ENCODE measurements at places on chromosomes 1 and 21.

DNA sequence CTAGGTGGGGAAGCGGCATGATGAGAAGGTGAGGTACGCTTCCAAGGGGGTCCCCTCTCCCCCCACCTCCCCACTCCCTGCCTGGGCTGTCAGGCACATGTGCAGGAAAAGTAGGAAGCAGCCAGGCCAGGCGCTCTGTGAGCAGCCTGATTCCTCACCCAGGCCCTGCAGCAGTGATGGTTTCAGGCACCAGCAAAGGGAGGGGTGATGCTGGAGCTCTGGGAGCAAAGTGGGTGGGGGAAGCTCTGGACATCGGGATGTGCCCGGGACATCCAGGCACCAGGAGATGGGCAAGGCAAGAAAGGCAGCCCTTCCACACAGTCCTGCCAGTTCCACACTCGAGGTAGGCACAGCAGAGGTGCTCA lies 106.1 kb downstream of the CRYAA start:
- DNase-seq = no peak

DNA sequence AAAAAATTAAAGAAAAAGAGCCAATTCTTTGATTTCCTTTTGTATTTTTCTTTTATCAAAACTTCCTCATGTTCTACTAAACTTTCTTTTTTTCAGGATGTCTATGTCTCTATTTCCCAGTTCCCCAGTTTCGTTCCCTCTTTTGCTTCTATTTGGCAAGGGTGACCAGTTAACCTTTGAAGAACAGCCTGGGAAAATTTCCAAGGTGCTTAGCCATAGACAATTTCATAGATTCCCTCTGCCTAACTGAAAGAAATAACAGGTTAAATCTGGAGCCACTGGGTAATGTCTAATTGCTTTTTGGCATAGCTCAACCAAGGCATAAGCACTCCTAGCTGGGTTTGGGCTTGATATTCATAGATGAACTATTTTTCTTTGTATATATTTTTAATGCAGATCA lies 272.3 kb downstream of the ADGRL2 start:
- DNase-seq = no peak

- DNase-seq = no peak
Observed at GRCh38 chr1:183515002-183515689, 42.8 kb downstream of the SMG7 start.

GRCh38 chr1:117215019-117215418 lies 4.3 kb upstream of the VTCN1 start:
- DNase-seq = no peak

- no peak for DNase-seq
Observed at GRCh38 chr1:6969106-6969505, 183.9 kb downstream of the CAMTA1 start.

GRCh38 chr1:55015123-55015522 lies 16.4 kb downstream of the BSND start:
- DNase-seq = no peak

DNA sequence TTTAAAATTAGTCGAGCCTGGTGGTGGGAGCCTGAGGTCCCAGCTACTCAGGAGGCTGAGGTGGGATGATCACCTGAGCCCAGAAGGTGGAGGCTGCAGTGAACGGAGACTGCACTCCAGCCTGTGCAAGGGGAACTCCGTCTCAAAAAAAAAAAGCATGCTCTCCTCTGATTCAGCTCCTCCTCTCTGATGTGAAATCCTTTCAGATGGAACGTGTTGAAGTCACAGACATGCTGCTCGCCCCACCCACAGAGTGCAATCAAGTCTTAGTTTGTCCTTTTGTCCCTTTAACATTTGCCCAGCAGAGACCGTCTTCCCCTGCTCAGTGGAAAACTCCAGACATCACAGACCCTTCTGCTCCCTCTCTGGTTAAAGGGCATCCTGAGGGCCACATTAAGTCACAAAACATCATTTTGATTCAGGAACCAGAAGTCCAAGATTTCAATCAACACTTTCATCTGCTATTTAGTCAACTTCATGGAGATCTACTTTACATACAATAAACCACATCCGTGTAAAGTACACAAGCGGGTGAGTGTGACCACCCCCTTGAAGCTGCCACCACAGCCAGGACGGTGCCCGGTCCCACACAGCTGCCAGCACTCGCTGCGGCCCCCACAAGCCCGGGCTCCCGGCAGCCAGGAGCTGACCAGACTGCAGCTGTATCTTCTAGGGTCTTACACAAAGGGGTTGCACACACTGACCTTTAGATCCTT lies 18.9 kb upstream of the RNF223 start:
- no peak for DNase-seq

GRCh38 chr1:93344886-93345632 lies 648 bp upstream of the DR1 start:
- DNase-seq = no peak

DNA sequence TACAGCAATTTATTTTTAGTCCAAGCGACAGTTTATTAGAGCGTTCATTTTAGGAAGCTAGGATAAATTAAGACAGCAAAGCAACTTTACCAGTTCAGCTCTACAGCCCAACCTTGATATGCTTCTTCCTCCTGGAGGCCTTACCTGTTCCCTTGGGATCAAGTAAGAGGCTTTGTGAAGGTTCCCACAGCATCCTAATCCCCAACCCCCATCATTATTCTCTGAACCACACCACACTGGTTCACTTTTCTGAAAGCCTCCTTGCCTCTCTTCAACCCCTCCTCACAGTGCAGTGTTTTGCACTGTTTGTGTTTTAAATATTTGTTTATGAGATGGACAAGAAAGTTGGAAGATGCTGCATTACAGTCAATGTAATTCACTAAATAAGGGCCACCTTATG lies 126.3 kb upstream of the CXADR start:
- DNase-seq = peak; percentile 25

DNA sequence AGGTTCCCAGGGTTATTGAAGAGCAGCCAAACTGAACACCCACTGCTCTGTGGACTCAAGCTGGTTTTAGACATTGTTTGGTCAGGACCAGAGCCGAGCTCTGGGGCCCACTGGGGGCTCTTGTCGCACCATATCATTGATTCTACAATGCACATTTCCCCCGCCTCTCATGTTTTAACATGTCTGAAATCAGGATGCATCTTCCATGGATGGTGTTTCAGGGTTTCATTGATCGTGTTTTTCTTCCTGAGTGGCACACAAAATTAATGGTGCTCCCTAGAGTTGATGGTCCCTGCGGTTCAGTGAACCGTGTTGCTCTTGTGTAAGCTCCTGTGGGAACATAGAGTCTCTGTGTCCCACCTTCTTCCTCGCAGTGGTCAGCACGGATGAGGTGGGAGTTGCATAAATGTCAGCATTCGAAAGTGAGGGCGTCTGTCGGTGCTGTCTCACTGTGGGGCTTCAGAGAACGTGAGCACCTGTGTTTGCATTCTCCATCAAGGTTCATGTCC lies 38.3 kb downstream of the GALNT2 start:
- DNase-seq = no peak

- DNase-seq = no peak
Observed at GRCh38 chr1:22290157-22290556, 147.3 kb upstream of the WNT4 start.

DNA sequence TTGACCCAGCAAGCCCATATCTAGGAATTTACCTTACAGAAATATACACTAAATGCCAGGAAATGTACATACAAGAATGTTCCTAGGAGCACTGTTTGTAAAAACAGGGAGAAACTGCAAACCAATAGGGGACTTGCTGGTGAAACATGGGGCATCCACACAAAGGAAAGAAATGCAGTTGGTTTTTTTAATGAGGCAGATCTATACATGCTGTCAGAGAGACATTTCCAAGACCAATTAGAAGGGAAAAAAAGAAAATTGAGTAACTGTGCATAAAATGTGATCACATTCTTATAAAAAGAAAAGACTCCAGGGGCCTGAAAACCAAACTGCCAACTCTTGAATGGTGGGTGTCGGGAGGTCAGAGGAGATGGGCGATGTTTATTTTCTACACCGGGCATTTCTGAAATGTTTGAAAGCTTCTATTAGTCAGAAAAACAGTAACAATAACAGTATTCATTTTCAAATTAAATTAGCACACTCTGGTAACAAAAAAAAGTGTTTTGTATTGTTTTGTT lies 56.6 kb downstream of the MATN1 start:
- DNase-seq = no peak

DNA sequence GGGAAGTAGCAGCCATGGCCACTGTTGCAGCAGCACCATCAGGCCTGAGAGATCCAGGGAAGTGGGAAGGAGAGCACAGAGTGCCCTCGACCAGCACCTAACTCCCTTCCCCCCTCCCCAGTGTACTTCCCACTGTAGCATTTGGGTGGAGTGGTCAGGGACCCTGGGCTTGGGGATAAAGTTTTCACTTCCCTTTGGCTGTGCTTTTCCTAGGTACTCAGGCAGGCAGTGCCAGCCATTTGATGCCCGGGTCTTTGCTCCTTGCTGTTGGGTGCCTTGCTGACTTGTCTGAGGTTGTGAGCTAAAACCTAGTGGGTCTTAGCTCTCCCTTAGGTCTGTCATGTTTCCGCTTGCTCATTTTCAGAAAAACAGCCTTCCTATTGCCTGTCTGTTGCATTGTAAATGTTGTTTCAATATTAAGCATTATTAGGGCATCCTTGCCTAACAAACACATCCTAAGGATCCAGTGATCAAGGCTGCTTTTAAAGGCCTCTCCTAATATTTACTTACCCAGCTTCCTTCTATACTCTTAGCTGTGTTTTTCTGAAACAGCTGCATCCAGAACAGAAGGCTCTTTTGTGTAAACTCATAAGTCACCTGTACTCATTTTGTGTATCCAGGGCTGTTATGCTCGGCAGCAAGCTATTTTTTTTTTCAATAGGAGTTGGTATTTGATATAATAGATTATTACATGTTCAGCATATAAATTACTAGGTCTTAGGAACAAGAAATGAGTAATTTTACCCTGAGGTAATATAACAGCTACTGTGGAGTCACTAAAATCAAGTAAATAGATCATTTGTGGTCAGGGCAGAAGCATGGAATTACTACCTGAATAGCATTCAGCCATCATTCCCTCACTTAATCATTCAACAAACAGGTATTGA lies 418.6 kb upstream of the PROX1 start:
- DNase-seq = peak; percentile 32

- no peak for DNase-seq
Observed at GRCh38 chr1:165507570-165507969, 36.2 kb upstream of the LRRC52 start.

DNA sequence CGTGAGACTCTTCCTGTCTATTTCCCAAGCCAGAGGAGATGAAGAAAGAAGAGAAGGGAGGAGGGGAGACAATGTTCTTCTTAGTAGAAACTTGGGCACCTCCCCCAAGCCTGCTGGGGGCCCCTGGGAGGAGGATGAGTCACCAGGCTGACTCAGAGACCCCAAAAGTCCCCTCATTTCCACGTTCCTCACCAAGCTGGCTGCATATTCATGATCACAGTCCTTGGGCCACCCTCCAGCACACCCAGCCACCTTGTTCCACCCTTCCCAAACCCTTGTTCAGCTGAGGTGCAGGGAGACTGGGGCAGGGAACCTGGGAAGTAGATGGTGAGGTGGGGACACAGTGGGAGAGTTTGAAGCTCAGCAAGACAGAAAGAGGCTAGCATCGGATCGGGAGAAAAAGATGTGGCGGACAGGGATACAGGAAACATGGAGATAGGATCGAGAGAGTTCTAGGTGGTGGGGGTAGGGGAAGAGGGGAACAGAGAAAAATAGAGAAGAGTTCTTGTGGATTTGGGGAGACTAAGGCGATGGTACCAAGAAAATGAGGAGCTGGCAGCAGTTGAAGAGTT lies 712 bp downstream of the RAB13 start:
- DNase-seq = no peak

GRCh38 chr1:88998716-88999115 lies 6.3 kb upstream of the KYAT3 start:
- peak; percentile 49 for DNase-seq

- DNase-seq = no peak
Observed at GRCh38 chr1:118122234-118123004, 62.6 kb downstream of the SPAG17 start.

GRCh38 chr1:202438393-202439174 lies 90.1 kb downstream of the PPP1R12B start:
- DNase-seq = no peak

DNA sequence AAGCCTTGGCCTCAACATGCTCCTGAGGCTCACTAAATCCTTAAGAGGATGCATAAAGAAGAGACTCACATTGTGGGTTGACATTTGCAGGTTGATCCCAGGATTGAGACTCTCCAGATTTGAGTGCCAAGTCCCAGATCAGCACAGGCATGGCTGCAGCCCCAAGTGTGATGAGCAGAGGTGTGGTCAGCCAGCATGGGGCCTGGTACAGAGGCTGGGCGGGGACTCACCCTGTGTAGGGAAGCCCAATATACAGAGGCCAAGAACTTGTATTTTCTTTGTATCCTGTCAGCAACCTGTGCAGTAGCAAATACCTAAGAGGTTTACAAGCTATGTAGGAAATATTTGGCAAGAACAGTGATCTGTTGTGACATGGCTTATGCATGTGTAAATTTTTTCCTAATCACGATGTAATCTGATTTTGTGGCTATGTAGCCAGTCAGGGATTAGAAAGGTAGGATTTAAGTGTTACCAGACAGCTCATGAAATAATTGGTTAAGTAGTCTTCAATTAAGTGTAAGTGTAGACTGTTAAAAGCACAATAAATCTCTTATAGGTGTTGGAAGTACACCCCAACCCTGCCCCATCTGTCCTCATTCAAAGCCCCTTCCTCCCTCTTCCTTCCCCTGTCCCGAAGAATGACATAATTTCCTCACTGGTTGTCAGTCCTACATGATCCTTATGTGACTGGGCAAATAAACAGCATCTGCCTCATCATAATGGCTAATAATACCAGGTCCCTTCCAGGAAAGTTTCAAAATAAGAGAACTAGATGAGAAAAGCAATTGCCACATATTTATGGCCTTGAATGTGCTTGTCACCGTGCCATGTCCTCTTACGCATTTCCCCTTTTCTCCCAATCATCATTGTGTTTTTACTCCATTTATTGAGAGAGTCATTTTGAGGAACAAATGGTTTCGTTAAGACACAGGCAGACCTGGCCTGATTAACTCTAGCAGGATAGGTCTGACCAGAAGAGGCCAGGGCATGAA lies 120.9 kb downstream of the HLX start:
- DNase-seq = no peak

GRCh38 chr1:54579337-54579781 lies 31.3 kb downstream of the ACOT11 start:
- DNase-seq = no peak

DNA sequence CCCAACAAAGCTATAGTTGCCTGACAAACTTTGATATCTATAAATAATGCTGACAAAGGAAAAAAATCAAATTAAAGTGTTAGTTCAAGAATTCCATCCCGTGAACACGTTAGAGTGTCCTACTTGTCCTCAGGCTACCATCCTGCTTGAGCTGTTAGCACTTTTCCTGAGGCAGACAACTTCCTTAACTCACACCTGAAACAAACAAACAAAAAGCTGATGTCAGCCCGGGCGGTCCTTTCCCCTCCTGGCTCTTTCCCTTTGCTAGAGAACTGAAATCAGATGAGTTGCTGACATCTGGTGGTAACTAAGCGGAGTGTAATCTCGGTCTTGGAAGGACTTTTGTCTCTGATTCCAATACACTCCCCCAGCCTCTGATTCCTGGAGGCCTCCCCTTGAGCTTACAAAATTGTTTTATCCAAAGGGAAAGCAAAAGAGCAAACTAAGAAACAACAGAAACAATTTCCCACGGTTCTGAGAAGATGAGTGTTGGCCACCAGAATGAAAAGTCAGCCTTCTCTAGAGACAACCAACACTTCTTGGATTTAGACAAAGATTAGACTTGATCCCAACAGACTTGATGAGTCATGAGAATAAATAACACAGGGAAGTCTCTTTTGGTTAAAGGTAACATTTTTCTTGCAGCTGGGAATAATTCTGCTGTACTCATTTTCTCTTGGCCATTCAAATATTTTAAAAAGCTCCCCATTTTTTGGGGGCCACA lies 135.4 kb downstream of the PROX1 start:
- peak; percentile 88 for DNase-seq
